Stimulated activated CD8-positive, alpha-beta memory T cell treated with anti-CD3 and anti-CD28 coated beads, Interleukin-4, amount 100 ng/mL, for 1 hour (primary cell): ENCODE measurements at places on chromosomes 2 and 18.

- no peak for DNase-seq
Measured at GRCh38 chr2:38739524-38739923, 11.6 kb downstream of the SRSF7 start.

DNA sequence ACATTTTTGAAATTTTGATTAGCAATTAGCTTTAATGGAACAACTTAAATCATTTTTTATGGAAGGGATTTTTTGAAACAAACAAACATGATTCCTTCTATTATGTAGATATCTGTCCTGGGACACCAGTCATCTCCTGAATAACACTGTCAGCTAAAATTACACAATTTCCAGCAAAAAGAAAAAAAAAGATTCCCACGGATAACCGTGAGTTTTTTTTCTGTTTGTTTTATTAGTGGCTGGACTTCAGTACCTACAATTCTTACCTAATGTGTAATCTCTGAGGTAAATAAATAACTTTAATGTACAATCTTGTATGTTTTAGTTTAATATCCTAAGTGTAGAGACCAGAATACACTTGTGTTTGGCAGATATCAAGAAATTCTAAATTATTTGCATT lies 126.6 kb upstream of the KYNU start:
- no peak for DNase-seq

DNA sequence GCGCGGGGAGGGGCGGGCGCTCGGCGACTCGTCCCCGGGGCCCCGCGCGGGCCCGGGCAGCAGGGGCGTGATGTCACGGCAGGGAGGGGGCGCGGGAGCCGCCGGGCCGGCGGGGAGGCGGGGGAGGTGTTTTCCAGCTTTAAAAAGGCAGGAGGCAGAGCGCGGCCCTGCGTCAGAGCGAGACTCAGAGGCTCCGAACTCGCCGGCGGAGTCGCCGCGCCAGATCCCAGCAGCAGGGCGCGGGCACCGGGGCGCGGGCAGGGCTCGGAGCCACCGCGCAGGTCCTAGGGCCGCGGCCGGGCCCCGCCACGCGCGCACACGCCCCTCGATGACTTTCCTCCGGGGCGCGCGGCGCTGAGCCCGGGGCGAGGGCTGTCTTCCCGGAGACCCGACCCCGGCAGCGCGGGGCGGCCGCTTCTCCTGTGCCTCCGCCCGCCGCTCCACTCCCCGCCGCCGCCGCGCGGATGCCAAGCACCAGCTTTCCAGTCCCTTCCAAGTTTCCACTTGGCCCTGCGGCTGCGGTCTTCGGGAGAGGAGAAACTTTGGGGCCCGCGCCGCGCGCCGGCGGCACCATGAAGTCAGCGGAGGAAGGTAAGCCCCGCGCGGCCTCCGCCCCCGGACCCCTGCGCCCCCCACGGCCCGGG lies at the start of gene NFATC1:
Gene NFATC1, plus strand, starts transcription at position 170 of the 644 bp plus-strand sequence. Its CDS starts 295 bp downstream, at position 465.
- no peak for DNase-seq

GRCh38 chr2:185433824-185434223 lies 304.8 kb upstream of the FSIP2 start:
- no peak for DNase-seq

DNA sequence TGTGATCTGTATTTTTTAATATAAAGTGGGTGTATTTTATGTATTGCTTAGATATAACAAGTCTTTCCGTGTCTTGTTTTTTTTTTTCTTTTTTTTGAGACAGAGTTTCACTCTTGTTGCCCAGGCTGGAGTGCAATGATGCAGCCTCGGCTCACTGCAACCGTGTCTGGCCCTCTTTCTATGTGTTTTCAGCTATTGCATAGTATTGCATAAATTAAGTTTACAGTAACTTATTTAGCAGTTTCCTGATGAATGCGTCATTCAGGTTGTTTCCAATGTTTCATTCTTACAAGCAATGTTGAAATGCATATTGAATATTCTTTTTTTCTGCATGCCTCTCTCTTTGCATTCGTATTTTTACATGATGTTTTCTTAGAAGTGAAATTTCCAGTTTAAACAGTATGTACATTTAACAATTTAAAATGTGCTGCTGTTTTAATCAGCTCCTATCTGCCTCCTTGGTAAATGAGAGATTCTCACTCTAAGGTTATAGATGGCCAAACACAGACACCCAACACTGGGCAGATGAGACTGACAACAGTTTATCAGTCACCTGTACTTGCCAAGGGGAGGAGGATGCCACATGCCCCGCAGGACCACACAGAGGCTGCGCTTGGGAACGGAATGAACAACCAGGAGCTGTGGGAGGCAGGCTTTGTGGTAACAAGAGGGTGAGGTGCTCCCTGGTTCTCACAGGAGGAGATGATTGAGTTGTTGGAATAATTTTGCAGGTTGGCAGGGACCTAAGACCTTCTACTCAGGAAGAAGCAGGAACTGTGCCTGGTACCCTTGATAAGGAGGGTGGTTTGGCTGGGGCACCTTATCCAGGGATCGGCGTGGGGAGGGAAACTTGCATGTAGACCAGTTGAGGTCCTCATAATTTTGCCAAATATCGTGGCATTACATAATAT lies 7.5 kb downstream of the SLC9A4 start:
- DNase-seq: no peak

- no peak for DNase-seq
Measured at GRCh38 chr2:79223539-79223938, 64.0 kb upstream of the REG3A start.

DNA sequence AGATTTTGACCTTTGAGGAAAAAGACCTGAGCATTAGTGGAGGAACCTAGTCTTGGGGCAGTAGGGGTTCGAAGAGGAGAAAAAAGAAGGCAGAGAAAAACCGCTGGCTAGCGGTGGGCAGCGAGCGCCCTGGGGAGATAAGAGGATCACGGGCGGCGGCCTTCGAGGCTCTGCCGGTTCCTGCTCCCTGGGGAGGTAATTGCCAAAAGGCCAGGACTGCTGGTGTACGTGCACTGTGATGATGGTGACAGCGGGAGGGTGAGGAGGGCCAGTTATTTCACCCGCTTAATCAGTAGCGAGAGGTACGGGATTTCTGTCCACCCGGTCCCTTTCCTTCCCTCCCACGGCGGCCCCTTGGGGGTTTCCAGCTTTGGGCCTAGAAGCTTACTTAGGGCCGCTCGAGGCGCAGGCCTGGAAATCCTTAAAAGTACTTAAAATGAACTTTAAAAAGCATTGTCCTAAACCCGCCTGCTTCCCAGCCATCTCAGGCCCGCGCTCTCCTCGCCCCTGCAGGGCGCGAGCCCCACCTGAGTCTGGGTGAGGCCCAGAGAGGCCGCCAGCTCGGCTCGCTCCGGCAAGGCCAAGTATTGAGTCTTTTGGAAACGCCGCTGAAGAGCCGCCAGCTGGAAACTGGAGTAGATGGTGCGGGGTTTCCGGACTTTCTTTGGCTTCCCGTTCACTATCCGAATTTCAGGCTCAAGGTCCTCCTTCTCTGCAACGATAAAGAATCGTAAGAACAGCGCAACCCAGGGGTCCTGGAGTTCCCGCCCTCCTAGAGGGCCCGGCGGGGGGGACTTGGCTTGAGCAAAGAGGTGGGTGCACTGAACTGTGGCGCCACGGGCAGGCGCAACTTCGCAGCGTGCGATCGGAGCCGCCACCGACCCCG lies 1.5 kb downstream of the DLX2 start:
- DNase-seq: no peak

DNA sequence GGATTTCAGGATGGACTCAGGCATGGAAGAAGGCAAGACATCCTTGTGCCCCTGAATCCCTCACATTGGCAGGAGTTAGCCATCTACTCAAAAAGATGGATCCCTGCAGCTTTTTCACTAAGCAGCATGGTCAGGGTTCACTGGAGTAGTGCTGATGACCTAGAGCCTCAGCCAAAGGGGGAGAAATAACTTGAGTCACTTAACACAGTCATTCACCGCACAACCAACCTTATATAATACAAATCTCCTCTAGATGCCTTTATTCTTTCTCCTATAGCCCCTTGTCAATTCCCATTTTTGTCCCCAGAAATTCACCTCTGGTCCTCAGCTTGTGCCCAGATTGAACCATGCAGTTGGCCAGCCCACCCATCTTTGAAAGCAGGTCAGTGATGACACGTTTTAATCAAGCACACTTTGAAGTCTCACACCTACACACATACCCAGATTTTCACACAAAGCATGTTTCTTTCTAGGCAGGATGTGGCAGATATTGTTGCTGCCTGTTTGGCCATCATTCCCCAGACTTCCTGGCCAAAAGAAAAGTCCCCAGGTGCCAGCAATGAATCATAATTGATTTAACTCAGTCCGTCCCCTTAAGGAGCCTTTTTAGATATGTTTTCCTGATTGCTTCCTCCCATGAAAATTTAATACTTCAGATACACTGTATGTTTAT lies 84.2 kb downstream of the LBH start:
- no peak for DNase-seq

- no peak for DNase-seq
Measured at GRCh38 chr2:218074031-218074430, 5.0 kb downstream of the RUFY4 start.

DNA sequence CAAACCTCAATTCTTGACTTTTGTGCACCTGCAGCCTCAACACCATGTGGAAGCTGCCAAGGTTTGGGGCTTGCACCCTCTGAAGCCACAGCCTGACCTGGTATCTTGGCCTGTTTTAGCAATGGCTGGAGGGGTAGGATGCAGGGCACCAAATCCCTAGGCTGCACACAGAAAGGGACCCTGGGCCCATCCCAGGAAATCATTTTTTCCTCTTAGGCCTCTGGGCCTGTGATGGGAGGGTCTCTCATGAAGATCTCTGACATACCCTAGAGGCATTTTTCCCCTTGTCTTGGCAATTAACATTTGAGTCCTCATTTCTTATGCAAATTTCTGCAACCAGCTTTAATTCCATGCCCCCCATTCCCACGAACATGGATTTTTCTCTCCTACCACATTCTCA lies 10.2 kb downstream of the IL18R1 start:
- DNase-seq: no peak

DNA sequence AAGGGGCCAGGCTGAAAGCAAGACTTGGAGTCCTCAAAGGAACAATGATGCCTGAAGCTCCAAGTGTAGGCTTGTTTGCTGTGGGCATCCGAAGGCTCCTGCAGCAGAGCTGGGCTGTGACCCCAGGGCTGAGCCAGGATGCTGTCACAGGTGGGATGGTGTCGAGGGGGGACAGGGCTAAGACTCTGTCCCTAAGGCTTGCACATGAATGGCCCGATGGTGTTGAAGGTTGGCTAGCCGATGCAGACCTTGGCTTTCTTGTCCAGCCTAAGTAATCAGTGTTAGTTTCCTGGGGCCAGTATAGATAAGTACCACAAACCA lies 251.0 kb downstream of the NDUFA10 start:
- no peak for DNase-seq
